ENCODE measurements at places on chromosomes 7 and 10.

GRCh38 chr7:30896036-30896435 is 15.6 kb upstream of the AQP1 start:
- DNase-seq: no peak

DNA sequence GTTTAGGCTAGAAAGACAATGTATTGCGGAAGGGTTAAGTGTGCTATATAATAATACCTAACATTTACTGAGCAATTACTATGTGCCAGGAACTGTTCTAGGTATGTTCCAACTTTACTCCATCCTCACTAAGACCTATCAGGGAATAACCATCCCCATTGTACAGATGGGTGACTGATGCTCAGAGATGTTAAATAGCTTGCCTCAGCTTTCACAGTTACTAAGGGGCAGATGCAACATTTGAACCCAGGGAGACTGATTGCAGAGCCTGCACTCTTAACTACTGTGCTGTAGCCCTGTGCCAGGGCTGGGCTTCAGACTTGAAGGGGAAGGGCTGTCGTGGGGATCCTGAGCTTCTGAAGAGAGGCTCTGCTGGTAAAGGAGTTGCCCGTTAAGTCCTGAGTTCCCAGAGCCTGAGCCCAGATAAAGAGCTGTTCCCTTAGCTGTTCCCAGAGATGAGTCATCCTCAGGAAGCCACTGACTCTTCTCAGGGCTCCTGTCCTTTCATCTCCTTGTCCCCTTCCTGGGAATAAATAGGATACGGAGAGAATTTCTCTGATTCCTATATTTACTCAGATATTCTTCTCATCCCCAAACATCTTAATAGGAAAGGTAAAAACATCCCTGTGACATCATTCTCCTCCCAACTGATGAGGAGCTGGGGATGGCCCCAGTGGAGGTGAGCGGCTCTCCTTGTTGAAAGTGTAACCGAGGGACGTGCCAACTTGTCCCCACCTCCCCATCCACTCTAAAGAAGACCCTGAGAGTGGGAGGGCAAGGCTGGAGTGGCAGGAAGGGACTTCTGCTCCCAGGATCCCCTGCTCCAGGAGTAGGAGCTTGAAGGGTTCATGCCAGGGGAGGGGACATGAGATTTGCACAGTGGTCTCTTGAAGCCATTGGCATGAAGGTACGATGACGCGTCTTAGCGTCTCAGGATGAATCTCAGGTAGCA is 28.0 kb upstream of the HABP2 start:
- peak; percentile 75 for DNase-seq

DNA sequence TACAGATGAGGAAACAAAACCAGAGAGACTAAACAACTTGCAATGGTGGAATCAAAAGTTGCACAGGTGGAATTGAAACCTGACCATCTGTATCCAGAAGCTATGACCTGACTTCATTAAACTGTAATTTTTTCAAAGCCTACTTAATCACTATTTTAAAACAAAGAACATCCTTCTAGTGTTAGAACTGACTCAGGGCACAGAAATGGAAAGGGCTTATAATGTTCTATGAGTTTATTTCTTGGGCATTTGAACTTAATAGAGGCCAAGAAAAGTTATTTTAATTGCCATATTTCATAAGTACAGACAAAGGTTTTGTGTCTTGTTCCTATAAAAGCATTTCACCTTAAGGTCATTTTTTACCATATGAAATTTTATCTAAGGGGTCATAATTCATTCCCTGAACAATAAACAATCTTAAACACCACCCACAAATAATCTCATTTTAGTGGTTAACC is 8.8 kb downstream of the ITGB1 start:
- peak; percentile 54 for DNase-seq

DNA sequence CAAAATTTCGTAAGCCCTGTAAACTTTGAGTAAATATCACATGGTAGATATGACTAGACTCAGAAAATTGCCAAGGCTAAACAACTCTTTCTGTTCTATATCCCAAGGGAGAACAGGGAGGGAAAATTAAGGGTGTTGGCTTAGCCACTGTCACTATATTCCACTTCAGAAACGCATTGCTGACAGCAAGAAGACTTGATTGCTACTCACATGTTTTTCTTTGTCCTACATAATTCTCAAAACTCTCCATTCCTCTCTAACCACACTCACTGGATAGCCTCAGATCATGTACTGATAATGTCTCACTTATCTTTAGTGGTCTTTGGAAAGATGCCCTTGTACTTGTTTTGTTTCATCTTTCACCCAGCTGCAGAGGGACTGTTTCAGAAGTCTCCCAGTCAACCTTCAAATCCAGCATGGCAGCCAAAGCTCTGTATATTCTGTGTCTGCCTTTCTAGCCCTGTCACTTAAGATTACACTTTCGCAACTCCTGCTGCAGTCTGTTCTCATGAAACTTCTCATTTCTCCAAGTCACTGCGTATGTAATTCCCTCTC is 582.4 kb upstream of the FZD8 start:
- peak; percentile 50 for DNase-seq
